ENCODE measurements at places on chromosomes 5 and 9.

DNA sequence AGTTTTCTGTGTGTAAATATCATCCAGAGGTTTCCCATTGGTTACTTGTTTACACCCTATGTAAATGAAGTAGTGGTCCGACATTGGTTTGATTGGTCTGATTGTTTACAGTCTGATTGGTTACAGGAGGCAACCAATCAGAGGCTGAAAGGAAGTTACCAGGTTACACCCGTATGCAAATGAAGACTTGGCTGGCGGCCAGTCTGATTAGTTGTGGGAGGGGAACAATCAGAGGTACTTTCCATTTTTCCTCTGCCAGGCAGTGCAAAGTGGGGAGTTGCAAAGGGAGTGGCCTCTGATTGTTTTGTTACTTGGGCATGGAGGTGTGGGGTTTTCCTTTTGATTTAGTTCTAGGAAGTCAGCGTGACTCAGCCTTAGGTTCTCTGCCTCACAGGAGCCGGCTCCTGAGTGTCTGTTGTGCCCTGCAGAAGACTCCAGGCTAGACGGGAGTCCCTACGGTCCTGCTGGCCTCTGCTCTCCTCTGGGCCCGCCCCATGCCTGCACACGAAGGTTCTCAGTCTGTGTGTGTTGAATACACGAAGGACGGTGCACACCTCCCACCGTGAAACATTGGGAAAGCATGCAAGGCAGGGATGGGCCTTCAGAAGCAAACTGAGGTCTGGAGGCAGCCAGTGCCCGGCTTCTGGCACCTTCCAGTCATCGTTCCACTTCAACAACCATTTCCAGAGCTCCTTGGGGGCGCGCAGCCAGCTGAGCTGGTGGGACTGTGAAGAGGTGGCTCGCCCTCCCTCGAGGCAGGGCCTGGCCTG is 42.9 kb downstream of the OLFM1 start:
- DNase-seq = no peak

DNA sequence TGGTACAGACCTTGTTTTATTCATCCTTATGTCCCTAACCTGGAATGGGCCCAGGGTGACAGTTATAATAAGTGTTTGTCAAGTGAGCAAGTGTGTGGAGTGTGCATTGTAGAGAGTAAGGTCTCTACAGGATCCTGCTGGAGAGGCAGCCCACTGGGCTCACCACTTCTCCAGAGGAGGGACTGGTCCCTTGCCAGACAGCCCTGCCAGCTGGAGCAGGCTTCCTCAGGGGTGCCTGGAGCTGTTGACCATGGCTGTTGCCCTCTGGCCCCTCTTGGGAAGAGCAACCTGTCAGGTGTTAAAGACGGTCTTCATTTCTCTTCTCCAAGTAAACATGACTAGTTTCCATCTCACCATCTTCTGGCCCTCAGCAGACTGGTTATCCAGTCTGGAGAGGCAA is 20.0 kb downstream of the IRF1 start:
- no peak for DNase-seq

- DNase-seq = no peak
These were observed 355.1 kb upstream of the RFX3 start for GRCh38 chr9:3880851-3881250.

- DNase-seq = no peak
These were observed 199.4 kb downstream of the ESM1 start for GRCh38 chr5:54785729-54786591.

DNA sequence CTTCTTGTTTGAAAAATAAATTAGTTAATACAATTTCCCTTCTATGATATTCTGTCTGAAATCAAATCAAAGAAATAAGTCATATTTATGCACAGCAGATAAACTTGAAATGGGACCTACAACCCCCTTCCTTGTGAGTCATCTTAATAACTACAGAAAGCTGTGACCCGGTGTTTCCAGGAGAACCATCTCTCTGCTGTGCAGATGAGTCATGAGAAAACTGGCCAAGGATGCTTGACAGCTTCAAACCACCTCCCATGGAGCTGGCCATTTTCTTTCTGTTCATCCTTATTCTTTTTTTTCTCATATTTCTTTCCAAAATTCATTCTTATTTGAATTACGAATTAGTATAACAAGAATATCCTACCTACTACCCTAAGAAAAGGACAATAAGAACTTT is 43.4 kb upstream of the NR4A3 start:
- no peak for DNase-seq

DNA sequence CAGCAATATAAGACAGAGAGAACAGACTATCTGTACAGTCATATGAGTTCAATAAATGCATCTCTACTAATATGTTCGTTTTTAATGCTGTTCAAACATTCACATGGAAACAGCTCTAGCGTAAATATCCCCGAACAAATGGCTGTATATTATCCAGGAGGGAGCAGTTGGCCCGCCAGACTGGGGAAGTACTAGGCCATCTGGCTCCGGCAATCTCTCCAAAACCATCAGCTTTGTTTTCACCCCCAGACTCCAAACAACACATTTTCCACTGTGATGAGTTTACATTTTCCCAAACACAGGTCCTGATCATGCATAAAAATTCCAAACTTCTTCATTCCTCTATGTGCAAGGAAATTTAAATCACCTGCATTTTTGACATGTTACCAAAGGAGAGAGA is 8.7 kb downstream of the EBF1 start:
- DNase-seq = no peak

- no peak for DNase-seq
These were observed 174.0 kb downstream of the GDNF start for GRCh38 chr5:37665889-37666288.

GRCh38 chr5:134561871-134562296 is 36.4 kb downstream of the JADE2 start:
- DNase-seq = no peak

DNA sequence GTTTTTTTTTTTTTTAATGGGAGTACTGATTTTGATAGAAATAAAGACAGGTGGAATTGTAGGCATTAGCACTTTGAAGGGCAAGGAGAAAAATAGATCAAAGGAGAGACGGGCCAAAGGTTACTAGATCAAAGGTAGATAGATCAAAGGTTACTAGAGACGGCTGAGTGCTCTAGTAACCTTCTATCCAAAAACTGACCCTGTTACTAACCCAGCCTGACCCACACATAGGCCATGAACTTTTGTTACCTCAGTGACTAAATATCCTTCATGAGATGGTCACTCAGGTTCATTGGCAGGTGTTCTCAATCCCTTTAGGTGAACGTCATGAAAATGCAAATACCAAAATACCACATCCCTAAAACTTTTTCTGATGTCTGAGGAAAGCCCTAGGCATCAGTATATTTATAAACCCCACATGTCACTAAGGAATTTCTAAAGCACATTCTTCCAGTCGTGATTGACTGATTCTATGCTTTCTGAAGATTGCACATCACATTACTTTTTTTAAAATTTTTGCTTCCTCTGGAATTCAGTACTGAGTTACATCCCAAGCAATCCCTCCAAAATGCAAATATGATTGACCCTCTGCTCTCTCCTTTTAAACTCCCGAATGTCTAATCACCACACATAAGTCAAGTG is 772.7 kb downstream of the BRINP1 start:
- DNase-seq = no peak

GRCh38 chr5:176153741-176154140 is 84.5 kb upstream of the SIMC1 start:
- DNase-seq = no peak

GRCh38 chr9:78189001-78189400 is 46.9 kb upstream of the CEP78 start:
- no peak for DNase-seq

DNA sequence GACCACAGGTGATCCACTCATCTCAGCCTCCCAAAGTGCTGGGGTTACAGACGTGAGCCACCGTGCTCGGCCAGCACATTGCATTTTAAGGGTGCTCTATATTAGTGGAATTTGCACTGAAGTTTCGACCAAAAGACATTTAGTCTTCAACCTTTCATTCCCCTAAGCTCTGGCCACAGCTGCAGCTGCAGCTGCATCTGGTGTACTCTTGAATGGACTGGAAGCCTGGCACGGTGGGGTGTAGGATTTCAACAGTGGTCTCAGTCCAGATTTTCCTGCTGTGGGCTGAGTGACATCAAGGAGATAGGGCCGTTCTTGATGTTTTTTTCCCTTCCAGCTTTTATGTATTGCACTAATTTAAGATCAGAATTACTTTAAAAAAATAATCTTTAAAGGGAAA is 255.2 kb downstream of the PDZD2 start:
- DNase-seq = no peak

- DNase-seq = no peak
These were observed 17.1 kb downstream of the MTREX start for GRCh38 chr5:55324815-55325418.

DNA sequence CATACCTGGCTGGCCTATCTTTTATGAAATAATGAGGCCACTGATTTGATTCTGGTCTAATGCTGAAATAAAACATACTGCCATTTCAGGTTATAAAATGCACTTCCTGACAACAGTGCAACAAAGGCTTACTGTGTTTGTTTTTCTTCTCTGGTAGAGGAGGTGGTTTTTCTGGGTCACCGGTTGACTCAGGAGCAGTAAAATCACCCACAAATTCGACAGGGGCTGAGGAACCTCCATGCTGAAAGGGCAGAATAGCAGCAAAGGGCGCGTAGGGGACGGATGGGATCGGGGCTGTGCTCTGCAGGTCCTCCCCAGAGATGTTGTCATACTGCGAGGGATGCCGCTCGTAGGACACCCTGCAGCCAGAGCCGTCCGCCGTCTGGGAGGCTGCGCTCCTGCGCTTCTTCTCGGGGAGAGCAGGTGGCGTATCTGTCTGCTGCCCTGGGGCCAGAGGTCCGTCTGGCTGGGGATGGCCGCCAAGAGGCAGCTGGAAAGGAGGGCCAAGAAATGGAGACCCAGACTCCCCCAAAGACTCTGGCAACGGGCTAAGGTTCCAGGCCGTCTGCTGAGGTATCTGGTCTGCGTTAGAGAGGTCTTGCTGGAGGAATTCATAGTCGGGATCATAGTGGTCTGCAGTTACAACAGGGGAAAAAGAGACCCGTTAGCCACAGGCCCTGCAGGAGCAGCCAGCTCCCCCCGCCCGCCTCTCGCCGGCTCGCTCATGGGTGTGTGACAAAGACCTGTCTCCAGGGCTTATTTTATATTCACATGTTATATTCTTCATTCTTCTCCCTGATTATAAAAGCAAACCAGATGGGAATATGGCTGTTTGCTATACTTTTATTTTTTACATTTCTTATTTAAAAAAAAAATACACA is 80.7 kb downstream of the PRRT1B start:
- no peak for DNase-seq

DNA sequence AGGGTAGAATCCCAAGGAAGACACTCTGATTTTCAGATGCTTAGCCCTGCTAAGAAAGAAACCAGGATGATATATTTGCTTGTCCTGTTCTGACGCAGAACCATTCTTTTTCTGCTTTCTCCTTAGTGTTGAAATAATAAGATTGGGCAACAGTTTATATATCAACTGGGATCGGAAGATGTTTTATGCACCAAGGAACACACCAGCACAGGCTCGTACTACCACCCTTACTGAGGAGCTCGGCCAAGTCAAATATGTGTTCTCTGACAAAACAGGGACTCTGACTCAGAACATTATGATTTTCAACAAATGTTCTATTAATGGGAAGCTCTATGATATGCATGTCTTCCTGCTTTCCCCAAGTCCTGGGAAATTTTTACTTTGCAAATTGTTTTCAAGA is 19.0 kb upstream of the RUSC2 start:
- DNase-seq = no peak

DNA sequence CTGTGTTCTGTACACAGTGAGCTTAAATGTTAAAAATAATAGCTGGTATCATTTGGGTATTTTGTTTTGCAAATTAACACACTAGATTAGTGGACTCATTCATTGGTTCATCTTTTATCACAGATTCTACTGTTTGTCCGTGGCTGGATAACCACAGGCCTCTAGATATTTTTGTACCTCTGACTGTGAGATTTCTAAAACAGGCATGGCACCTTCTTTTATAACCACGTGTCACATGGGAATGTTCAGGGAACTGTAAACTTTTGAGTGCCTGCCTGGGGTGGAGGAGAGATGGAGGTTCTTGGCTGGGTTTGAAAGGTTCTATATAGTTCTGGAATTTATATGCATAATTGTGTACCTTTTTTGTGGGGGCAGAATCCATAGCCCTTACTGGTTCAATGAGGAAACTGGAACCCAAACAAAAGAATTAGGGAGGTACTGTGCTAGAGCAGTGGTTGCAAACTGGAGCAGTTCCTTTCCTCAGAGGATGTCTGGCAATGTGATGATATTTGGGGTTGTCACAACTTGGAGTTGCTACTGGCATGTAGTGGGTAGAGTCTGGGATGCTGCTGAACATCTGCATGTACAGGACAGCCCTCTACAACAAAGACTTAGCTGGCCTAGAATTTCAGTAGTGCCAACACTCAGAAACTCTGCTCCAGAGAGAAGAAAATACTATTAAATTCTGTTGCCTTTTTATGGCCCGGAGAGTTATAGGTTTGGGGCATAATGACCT is 16.9 kb downstream of the TLE4 start:
- no peak for DNase-seq

GRCh38 chr5:96879665-96880064 is 3.4 kb downstream of the ERAP2 start:
- no peak for DNase-seq

GRCh38 chr9:89887286-89887685 is 282.5 kb downstream of the GADD45G start:
- DNase-seq = no peak

DNA sequence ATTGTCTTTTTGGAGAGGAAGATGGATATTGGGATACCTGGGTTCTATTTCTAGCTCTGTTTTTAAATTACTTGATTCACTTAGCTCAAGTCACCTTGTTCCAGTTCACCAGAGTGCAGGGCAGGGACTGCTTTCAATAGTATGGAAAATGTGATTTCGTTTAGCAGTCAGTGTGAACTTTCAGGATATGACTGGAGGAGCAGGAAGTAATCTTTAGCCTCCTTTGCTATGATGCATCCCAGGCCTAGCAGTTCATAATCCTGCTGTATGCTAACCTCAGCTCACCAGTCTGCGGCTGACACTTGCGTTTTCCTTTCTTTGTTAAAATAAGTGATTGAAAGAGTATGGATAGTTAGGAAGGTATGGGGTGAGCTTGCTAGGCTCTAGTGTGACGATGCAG is 169.7 kb downstream of the ARHGAP26 start:
- DNase-seq = no peak

DNA sequence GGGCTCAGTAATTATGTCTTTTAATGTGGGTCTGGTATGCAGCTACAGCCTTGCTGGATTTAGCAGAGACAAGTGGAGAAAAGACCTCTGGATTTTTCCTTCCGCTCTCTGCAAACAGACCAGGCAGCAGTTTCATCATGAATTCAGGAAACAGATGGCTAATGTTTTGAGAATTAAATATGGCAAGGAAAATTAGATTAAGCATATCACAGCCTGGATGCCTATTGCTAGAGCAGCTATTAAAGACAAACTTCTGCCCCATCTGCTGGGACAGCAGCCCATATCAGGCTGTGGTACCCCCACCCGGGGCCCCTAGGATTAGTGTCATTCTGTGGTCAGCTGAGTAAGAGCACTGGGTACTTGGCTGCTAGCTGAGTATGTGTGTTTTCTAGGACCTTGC is 6.2 kb downstream of the SKP2 start:
- no peak for DNase-seq

GRCh38 chr5:181234455-181235306 is 9.0 kb downstream of the RACK1 start:
- no peak for DNase-seq
